ENCODE measurements at places on chromosomes 12 and 14.
A peak's percentile ranks its signal among the peaks of the same experiment; 100 is the strongest.

GRCh38 chr14:40576880-40577478 lies 1029.7 kb upstream of the LRFN5 start:
- DNase-seq, result no peak

GRCh38 chr12:7190268-7191055 lies 976 bp downstream of the PEX5 start:
- no peak for DNase-seq

DNA sequence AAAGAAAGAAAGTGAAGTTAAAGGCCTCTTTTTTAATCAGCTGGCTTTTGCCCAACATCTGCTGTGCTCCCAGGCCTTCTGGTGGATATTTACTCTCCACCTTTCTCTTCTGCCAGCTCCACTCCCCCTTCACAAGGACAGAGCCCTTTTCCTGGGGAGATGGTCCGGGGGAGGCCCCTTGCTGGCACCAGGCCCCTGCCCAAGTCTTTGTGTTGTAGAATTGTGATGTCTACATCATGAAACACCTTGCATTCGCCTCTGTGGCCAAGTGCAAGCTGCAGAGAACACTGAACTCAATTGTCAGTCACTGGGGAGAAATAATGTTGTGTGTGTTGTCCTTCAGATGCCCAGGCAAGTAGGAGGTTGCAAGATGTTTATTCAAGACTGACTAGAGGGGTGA lies 150.3 kb downstream of the DPF3 start:
- DNase-seq, result no peak

DNA sequence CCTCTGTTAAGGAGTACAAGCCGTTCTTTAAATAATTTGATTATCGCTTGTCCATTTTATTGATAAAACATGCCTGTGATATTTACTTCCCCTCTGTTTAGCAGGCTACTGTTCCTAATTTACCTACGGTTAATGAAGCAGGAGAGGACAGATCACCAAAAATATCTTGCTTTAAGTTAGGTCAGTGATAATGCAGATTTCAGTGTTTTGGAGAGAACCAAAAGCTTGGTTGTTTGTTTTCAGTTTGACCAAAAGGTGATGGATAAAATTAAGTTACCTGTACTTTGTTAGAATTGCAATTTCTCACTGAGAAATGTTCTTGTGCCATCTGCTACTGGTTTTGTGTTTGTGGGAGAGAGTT lies 958 bp downstream of the SPATS2 start:
- no peak for DNase-seq

DNA sequence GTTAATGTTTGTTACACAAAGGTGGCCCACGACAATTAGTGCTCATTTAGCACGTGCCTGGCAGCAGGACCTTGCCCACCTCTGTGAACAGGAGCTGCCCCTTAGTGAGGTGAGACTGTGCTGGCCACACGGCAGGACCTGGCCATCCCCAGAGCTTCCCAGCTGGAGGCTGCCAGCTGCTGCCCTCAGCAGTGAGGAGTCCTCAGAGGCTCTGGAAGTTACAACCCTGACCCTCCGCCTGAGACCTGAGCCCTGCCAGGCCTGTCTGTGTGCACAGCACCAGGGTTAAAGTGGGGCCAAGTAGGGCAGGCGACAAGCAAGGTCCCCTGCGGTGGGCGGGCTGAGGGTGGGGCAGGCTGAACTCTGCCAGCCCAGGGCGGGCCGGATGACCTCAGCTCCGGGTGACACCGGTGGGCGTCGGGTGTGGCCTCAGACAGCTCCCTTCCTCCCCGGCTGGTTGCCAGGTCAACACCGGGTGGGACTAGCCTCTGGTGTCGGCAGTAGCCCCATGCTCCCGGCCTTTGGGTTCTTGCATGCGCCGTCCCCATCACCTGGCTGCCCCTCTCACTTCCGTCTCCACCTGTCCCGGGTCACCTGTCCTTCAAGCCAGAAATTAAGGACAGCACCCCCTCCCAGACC lies 9.2 kb upstream of the LBHD2 start:
- peak; percentile 20 for DNase-seq

DNA sequence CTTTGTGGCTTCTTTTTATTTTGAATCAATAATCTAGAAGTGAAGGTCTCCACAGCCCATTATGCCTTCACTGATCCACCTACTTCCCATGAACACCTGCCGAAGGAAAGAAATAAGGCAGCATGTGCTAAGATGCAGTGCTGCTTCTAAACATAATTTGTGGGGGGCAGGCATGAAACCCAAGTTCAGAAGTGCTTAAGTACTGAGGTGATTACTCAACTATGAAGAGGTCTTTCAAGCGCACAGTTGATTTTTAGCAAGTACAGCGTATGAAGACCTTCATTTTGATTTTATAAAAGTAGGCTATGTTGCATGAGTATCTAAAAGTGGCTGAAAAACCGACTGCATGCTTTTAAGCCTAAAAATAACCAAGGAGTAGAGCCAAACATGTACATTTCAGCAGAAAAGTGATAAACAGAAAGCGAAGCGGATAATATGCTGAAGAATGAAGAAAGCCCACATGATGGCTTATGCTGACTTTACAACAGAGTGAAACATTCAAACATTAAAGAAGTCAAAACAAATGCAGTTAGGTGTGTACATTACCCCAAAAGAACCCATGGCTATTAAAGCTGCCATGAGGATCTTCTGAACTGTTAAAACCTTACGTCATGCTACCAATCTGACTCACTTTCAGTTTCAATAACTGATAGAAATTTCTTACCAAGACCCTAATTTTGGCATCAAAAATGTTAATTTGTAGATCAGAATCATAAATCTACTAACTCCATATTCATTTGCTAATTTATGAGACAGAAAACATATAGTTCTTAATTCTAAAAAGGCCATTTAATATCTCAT lies 29.3 kb downstream of the KICS2 start:
- DNase-seq, result no peak

- no peak for DNase-seq
Measured at GRCh38 chr12:2429032-2429431, 365.7 kb upstream of the FKBP4 start.

Data from CD4-positive, alpha-beta T cell treated with Interleukin-10 for 1 hour (primary cell).